ENCODE measurements at places on chromosomes 16 and 17. TPM values are rescaled to one million over a fixed set of nuclear protein-coding genes. Genes with fewer than 3 reads are reported as not detected.

P2RX1 gene
- total RNA-seq, result 0.30 TPM

FOXO3B gene
- total RNA-seq, result 4.5 TPM

MYH8 gene
- not detected for total RNA-seq

ARL5C gene
- not detected for total RNA-seq

EME1 gene
- total RNA-seq, result 4.0 TPM

DDX5 gene
- total RNA-seq, result 307 TPM

TRPV3 gene
- total RNA-seq, result 2.3 TPM

CD300E gene
- total RNA-seq, result not detected

C1QTNF8 gene
- 0.13 TPM for total RNA-seq

TNFRSF17 gene
- 0.10 TPM for total RNA-seq

GP2 gene
- not detected for total RNA-seq

PTX4 gene
- 0.20 TPM for total RNA-seq

KIF2B gene
- total RNA-seq, result not detected

C1QL1 gene
- total RNA-seq, result 0.33 TPM

IL17C gene
- total RNA-seq, result not detected

IL4R gene
- total RNA-seq, result 76.6 TPM

RCVRN gene
- not detected for total RNA-seq

TOM1L1 gene
- total RNA-seq, result 18.1 TPM

SREBF1 gene
- total RNA-seq, result 45.9 TPM

ZDHHC1 gene
- 8.1 TPM for total RNA-seq

RARA gene
- 19.7 TPM for total RNA-seq

ANKRD11 gene
- 93.9 TPM for total RNA-seq

GRAPL gene
- total RNA-seq, result 0.20 TPM

NOS2 gene
- total RNA-seq, result under 0.01 TPM

BBS2 gene
- total RNA-seq, result 47.3 TPM

CCDC78 gene
- total RNA-seq, result 4.9 TPM

Measured in smooth muscle cell of the pulmonary artery (primary cell).